Activated CD8-positive, alpha-beta memory T cell treated with anti-CD3 and anti-CD28 coated beads, Interleukin-2, amount 50 U/mL, for 48 hours (primary cell): ENCODE measurements at places on chromosomes 4 and X.

- DNase-seq = peak; percentile 79
Observed at GRCh38 chrX:45851434-45851991, 650.8 kb upstream of the DIPK2B start.

- DNase-seq = peak; percentile 67
Observed at GRCh38 chr4:123505095-123506010, 108.8 kb downstream of the SPRY1 start.

DNA sequence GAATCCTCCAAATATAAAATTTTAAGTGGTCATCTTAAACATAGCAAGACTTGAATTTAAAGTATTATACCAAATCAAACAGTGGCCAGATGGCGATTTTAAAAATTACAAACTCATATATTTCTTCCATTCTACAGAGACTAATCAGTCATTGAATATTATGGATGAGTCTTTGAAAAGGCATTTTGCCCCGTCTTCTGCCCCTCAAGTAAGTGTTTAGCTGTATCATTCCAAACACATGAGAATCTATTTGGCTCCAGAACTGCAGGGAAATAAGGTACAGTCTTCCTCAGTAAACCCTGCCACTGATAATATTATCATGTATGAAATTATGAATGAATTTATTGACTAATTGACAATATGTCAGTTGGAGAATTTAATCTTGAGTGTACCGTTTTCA is 191.0 kb downstream of the SLC7A11 start:
- no peak for DNase-seq

DNA sequence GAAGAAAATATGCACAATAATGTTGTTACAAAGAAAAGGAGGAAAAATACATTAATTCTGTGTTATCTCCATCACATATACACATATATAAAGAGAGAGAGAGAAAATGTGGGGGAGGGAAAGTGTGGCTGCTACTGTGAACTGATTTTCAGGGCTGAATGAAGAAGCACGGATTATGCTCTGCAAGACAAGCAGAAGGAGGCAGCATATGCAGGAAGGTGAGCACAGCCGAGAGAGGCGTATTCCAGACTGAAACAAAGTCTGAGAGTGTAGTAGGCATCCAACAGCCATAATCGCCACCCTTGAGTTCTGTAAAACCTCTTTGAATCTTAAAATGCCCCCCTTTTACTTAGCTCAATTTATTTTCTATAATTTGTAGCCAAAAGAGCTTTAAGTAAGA is 1081.8 kb upstream of the GRID2 start:
- DNase-seq = no peak

DNA sequence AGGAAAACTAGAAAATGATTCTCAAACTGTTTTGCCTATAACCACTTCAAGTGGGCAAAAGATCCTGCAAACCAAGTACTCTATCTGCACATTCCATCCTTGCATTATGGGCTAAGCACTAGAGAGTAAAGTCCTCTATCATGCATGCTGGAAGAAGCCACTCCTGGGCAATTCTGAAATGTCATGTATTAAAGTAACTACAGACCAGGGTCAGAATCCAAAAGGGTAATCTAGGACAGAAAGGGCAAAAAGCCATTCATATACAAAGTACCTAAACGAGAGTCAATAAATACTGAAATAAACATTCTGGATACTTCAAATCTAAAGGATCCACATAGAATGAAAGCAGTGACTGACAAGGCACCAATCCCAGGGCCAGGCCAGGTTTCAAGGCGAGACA is 1.0 kb downstream of the SNX12 start:
- DNase-seq = no peak

GRCh38 chr4:4789462-4789861 is 70.0 kb upstream of the MSX1 start:
- DNase-seq = no peak

GRCh38 chr4:110617646-110618580 is 5.0 kb downstream of the PITX2 start:
- DNase-seq = peak; percentile 51

DNA sequence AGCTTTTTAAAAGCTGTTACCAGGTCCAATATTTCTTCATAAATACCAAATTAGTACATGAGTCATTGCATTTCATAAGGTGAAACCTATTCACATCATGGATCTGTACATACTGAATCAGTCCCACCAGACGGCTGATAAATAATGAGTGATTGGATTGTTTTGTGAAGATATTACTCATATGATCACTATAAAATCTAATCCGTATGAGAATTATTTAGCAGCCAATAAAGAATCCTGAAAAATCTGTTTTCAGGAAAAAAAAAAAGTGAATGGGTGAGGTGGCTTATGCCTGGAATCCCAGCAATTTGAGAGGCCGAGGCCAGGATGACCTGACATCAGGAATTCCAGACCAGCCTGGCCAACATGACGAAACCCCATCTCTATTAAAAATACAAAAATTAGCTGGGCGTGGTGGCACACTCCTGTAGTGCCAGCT is 438.1 kb downstream of the INPP4B start:
- DNase-seq = no peak

- no peak for DNase-seq
Observed at GRCh38 chr4:60729194-60729593, 470.9 kb upstream of the ADGRL3 start.

DNA sequence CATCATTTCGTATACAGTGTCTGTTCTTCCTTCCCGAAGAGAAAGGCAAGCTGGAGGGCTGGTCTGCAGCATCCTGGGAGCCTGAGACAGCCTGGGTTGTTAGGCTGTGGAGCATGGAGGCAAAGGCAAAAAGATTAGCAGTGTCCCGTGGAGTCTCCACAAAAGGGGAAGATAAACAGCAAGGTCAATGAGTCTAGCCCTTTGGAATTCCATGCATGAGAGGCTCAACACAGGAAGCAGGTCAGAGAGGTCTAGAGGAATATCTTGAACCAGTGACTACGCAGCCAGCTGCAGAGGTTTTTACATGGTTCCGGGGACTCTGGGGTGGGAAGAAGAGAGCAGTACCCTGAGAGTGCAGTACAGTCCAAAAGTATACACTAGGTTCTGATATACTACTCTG is 12.2 kb upstream of the MCF2 start:
- DNase-seq = no peak

DNA sequence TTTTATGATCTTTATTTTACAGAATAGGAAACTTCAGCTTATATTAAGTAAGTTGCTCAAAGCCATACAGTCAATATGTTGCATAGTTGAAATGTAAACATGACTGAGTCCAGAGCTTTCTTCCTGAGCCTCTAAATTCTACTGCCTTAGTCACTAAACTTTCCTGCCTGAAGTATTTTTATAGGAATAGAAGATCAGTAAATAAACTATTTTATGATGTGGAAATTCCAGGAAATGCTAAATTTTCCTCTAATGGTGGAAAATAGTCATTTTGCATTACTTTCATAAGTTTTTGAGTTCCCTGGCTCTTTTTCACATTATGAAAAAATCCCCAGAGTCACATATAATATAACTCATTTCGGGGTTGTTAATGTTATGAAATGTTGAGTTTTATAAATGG is 182.8 kb downstream of the BANK1 start:
- DNase-seq = no peak

DNA sequence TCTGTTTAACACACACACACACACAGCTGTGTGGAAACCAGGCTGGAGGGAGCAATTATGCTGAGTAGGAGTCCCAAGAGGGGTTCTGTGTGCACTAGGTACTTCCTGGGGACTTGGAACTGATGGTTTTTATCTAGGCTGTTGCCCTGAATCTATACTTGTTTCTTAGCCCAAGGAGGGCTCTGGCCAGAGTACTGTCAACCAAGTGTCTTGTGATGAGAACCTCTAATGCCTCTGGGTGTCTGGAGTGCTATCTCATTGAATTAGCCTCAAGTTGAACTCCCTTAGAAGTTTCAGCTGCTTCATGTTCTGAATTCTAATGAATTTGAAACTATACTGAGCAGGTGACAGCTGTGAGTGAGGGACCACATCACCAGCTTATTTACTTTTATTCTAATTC is 16.6 kb downstream of the ARHGAP24 start:
- no peak for DNase-seq

DNA sequence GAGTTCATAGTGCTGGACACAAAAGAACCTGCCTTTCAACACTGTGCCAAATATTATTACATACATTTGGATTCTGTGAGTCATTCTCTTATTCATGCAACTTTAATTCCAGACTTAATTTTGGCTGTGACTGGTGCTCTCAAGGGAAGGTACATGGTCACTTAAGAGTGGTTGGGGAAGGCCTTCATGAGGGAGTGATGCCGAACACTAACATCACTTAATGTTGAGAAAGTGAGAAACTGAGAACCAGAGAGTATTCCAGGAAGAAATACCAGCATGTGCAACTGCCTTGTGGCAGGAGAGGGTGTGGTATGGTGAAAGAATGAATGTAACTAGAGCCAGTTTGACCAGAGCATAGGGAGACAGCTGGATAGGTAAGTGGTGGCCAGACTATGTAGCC is 41.5 kb upstream of the FHDC1 start:
- DNase-seq = no peak

DNA sequence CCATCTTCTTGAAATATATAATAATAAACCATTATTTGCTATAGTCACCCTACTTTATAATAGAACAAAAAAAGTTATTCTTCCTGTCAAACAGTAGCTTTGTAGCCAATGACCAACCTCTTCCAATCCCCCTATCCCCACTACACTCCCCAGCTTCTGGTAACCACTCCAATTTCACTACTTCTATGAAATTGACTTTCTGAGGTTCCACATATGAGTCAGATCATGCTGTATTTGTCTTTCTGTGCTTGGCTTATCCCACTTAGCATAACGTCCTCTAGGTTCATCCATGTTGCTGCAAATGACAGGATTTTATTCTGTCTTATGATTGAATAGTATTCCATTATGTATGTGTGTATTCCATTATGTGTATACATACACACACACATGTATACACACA is 809.7 kb upstream of the NDST4 start:
- no peak for DNase-seq

DNA sequence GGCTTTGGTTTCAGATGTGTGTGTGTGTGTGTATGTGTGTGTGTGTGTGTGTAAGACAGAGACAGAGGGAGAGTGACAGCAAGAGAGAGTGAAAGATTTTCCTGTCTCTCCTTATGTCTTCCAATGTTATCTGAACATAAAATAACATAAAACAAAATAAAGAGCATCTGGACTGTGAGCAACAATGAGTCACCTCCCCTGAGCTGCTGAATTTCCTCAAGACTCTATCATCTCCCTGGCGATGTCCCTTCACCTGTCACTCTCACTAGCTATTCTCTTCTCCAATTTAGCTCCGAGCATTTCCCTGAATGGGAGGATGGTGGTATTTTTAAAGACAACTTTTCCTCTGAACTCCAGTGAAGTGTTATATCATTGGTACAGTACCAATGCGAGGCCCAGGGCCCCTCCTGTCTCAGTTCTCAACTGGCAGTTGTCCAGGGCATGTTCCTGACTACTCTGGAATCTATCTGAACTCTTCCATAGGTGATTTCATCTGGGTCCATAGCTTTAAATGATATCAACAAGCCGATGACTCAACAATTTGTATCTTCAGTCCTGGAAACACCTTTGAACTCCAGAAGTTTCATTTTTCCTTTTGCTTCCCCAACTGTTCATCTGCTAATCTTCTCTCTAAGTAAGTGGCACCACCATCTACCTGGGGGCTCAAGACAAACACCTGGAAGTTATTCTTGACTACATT is 195.0 kb upstream of the CLNK start:
- no peak for DNase-seq

GRCh38 chr4:60656171-60656570 is 544.0 kb upstream of the ADGRL3 start:
- no peak for DNase-seq

GRCh38 chrX:74370487-74370886 is 50.8 kb upstream of the SLC16A2 start:
- no peak for DNase-seq

- DNase-seq = no peak
Observed at GRCh38 chr4:58649226-58649625, 1539.0 kb upstream of the IGFBP7 start.
